ENCODE measurements at places on chromosomes 13 and 19.
A peak's percentile ranks its signal among the peaks of the same experiment; 100 is the strongest.

- H3K4me1 ChIP-seq: no peaks in the 10 kb centered on the region
- no peak overlapping the region for H3K27ac ChIP-seq
- DNase-seq: no peak
- no peak overlapping the region for H3K4me3 ChIP-seq
Observed at GRCh38 chr19:17910791-17911360, 21.9 kb upstream of the CCDC124 start.

DNA sequence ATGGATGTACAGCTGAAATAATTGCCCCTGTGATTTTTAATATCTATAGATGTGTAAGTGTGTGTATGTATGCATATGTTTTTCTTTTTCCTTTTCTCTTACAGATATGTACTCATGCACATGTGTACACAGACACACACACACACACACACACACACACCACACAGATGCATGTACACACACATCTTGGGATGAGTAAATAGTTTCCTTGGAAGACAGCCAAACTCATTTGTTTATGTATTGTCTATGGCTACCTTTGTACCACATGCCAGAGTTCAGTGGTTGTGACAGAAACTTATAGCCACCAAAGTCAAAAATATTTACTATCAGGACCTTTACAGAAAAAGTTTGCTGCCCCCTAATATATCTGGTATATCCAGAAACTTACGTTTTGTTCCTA, 192.6 kb downstream of the MAB21L1 start:
- no peak overlapping the region for H3K27ac ChIP-seq
- no peak overlapping the region for H3K4me3 ChIP-seq
- no peaks in the 10 kb centered on the region for H3K4me1 ChIP-seq
- H3K27me3 ChIP-seq: no peaks in the 10 kb centered on the region
- DNase-seq: no peak
- no peaks in the 10 kb centered on the region for H3K36me3 ChIP-seq

GRCh38 chr19:4063369-4064148, 3.1 kb downstream of the ZBTB7A start:
- DNase-seq: peak; percentile 36
- peak overlapping the region; percentile 1 for H3K27ac ChIP-seq
- H3K4me1 ChIP-seq: peaks cover 70% of the 10 kb centered on the region
- H3K27me3 ChIP-seq: no peaks in the 10 kb centered on the region

GRCh38 chr13:83798731-83799130, 83.5 kb downstream of the SLITRK1 start:
- no peaks in the 10 kb centered on the region for H3K4me1 ChIP-seq
- no peaks in the 10 kb centered on the region for H3K27me3 ChIP-seq
- no peak overlapping the region for H3K27ac ChIP-seq
- no peak for DNase-seq
- no peaks in the 10 kb centered on the region for H3K36me3 ChIP-seq

GRCh38 chr13:52009946-52010345, 1.3 kb downstream of the ATP7B start:
- H3K4me3 ChIP-seq: no peak overlapping the region
- H3K27me3 ChIP-seq: peaks cover 18% of the 10 kb centered on the region
- H3K36me3 ChIP-seq: no peaks in the 10 kb centered on the region
- peaks cover 12% of the 10 kb centered on the region for H3K4me1 ChIP-seq
- H3K27ac ChIP-seq: no peak overlapping the region
